Osteocyte (in vitro differentiated cells): ENCODE measurements at places on chromosomes 11 and 22. TPM values are rescaled to one million over a fixed set of nuclear protein-coding genes. Genes with fewer than 3 reads are reported as not detected.

C11orf87 gene
- total RNA-seq = 8.6 and 9.0 TPM in 2 replicates

SHANK2 gene
- total RNA-seq = 0.03 and 0.16 TPM in 2 replicates

TMA7B gene
- total RNA-seq = not detected in 2 replicates

SLC7A4 gene
- total RNA-seq = not detected in 2 replicates

VWCE gene
- 8.8 and 10.7 TPM in 2 replicates for total RNA-seq

MS4A15 gene
- total RNA-seq = not detected in 2 replicates

SLC22A24 gene
- total RNA-seq = not detected in 2 replicates

ROBO4 gene
- total RNA-seq = 0.56 TPM in 1 of 2 replicates, not detected in the other

ZNF215 gene
- 1.8 and 2.7 TPM in 2 replicates for total RNA-seq

SPECC1L gene
- 79.5 and 93.5 TPM in 2 replicates for total RNA-seq

INPP5J gene
- 3.0 and 3.5 TPM in 2 replicates for total RNA-seq

RIMBP3C gene
- 0.68 TPM in 1 of 2 replicates, not detected in the other for total RNA-seq

DNAJB7 gene
- not detected in 2 replicates for total RNA-seq

NUDT22 gene
- 43.7 and 46.8 TPM in 2 replicates for total RNA-seq

SEC14L2 gene
- 14.9 and 19.0 TPM in 2 replicates for total RNA-seq

BIRC3 gene
- total RNA-seq = 1.0 and 1.5 TPM in 2 replicates

F2 gene
- 0.19 TPM in 1 of 2 replicates, not detected in the other for total RNA-seq

SMTNL1 gene
- not detected in 2 replicates for total RNA-seq

APOA4 gene
- total RNA-seq = not detected in 2 replicates

CNGA4 gene
- total RNA-seq = not detected in 2 replicates

RASD2 gene
- not detected in 2 replicates for total RNA-seq
